ENCODE measurements at places on chromosomes 3 and 15. TPM values are rescaled to one million over a fixed set of nuclear protein-coding genes. Genes with fewer than 3 reads are reported as not detected.

GRCh38 chr15:90266485-90266884 is 1.0 kb downstream of the NGRN start:
- H3K27ac ChIP-seq = peak overlapping the region; percentile 86
- H3K4me1 ChIP-seq = no peaks in the 10 kb centered on the region
- H3K4me3 ChIP-seq = peak overlapping the region; percentile 84
- H3K36me3 ChIP-seq = peaks cover 34% of the 10 kb centered on the region
- DNase-seq = peak; percentile 25

CCNDBP1 gene
- total RNA-seq = 25.6 TPM

CHRM5 gene
- not detected for total RNA-seq

GRCh38 chr3:195240939-195241338 is 30.0 kb downstream of the XXYLT1 start:
- no peaks in the 10 kb centered on the region for H3K36me3 ChIP-seq
- no peak overlapping the region for H3K4me3 ChIP-seq
- DNase-seq = no peak
- peaks cover 8% of the 10 kb centered on the region for H3K4me1 ChIP-seq
- H3K27ac ChIP-seq = no peak overlapping the region
- no peaks in the 10 kb centered on the region for H3K27me3 ChIP-seq

DNA sequence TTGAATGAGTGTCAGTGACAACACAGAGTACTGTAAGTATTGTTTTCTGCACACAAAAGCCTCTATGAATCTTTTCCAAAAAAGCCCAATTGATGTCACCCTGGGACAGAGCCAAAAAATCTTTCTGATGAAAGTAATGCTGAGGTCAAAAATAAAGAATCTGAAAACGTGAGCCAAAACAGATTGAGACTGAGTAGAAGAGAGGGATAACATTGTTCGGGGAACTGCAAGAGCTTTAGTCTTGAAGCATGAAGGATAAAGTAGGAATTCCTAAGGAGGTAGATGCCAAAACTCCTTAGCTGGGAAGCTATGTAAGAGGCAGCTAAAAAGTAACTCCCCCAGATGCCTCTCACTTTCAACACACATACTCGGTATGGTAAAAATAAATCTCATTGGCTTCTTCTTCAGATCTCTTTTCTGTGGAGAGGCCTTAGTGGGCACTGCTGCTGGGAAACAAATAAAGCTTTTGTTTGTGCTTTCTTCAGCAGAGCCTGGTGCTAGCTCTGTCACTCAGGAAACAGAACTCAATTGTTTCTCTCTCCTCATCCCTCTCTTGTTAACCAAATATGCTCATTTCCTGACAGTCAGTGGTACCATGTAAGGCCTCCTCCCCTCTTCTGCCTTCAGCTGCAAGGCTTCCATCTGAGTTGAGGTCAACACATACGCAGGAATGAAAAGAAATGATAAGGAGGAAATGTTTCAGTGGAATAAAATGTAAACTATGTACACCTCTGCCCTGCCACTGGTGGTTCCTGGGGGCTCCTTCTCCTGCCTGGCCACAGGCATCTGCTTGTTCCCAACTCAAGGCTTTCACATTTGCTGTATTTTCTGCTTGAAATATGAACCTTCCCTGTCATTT is 58.1 kb downstream of the CD200 start:
- H3K36me3 ChIP-seq = no peaks in the 10 kb centered on the region
- peaks cover 9% of the 10 kb centered on the region for H3K4me1 ChIP-seq
- H3K27me3 ChIP-seq = no peaks in the 10 kb centered on the region
- DNase-seq = peak; percentile 64

PLIN1 gene
- not detected for total RNA-seq

CLRN1 gene
- not detected for total RNA-seq

MLF1 gene
- total RNA-seq = 21.2 TPM

DNA sequence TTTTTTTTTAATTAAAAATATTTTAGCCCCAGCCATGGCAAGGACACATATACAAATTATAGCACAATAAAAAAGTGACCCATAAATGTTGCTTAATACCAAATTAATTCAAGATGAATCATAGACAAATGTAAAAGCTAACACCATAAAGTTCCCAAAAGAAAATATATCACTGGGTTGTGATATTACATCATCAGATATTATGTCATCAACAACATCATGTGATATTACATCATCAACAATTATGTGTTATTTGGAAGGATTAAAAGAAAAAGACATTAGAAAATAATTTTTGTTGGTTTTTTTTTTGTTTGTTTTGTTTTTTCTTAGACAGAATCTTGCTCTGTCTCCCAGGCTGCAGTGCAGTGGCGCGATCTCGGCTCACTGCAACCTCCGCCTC is 34.5 kb upstream of the ABHD10 start:
- no peaks in the 10 kb centered on the region for H3K27me3 ChIP-seq
- peaks cover 87% of the 10 kb centered on the region for H3K36me3 ChIP-seq
- no peak for DNase-seq
- H3K27ac ChIP-seq = no peak overlapping the region
- no peak overlapping the region for H3K4me3 ChIP-seq

DNA sequence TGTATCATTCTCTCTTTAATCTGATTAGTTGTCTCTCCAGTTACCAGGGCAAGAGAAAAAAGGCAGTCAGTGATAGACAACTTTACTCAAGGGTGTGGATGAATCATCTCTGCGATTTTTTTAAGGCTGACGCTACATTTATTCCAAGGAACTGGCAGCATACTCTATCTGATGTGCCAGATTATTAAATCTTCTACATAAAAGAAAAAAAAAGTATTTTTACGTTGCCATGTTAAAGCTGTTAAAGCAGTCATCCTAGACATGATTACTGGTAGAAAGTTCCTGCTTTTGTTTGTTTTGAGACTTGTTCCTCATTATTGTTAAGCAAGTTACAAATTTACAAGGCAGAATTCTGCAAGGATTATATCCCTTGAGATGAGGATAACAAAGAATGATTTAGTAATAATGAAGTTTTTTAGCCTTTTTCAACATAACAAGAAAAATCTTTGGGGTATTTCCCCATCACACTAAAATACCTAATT is 121.7 kb downstream of the CBLB start:
- H3K4me3 ChIP-seq = no peak overlapping the region
- H3K4me1 ChIP-seq = no peaks in the 10 kb centered on the region
- H3K27ac ChIP-seq = no peak overlapping the region
- H3K36me3 ChIP-seq = no peaks in the 10 kb centered on the region
- no peak for DNase-seq
- no peaks in the 10 kb centered on the region for H3K27me3 ChIP-seq

DNA sequence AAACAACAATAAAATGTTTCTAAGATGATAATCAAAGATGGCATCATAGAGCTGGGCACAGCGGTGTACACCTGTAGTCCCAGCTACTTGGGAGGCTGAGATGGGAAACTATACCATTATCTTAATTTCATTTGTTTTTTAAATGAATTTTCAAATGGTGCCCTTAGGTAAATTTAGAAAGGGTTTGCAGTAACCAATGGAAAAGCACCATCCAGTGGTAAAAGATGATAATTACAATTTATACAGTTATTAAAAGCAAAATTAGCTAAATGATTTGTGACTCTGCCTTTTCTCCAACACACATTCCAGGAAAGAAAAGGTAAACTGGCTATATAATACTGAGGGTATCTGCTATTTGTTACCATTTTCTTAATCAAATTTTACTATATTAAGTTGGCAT is 14.4 kb upstream of the ANKRD28 start:
- no peaks in the 10 kb centered on the region for H3K36me3 ChIP-seq
- no peaks in the 10 kb centered on the region for H3K27me3 ChIP-seq
- H3K4me1 ChIP-seq = no peaks in the 10 kb centered on the region
- H3K4me3 ChIP-seq = no peak overlapping the region
- no peak overlapping the region for H3K27ac ChIP-seq
- peak; percentile 36 for DNase-seq

IL5RA gene
- total RNA-seq = not detected

- H3K36me3 ChIP-seq = peaks cover 36% of the 10 kb centered on the region
- H3K4me3 ChIP-seq = no peak overlapping the region
- no peak overlapping the region for H3K27ac ChIP-seq
- DNase-seq = no peak
These were observed 45.4 kb downstream of the FGF7 start for GRCh38 chr15:49468481-49468839.

AADACL2 gene
- not detected for total RNA-seq

- no peak overlapping the region for H3K27ac ChIP-seq
- no peaks in the 10 kb centered on the region for H3K4me1 ChIP-seq
- H3K27me3 ChIP-seq = peaks cover 25% of the 10 kb centered on the region
These were observed 3.7 kb downstream of the DUOX1 start for GRCh38 chr15:45133561-45133920.

GRCh38 chr3:101195951-101196713 is 124.2 kb downstream of the IMPG2 start:
- no peak overlapping the region for H3K27ac ChIP-seq
- H3K4me3 ChIP-seq = no peak overlapping the region
- peak; percentile 27 for DNase-seq

ISLR2 gene
- total RNA-seq = 0.30 TPM

DNA sequence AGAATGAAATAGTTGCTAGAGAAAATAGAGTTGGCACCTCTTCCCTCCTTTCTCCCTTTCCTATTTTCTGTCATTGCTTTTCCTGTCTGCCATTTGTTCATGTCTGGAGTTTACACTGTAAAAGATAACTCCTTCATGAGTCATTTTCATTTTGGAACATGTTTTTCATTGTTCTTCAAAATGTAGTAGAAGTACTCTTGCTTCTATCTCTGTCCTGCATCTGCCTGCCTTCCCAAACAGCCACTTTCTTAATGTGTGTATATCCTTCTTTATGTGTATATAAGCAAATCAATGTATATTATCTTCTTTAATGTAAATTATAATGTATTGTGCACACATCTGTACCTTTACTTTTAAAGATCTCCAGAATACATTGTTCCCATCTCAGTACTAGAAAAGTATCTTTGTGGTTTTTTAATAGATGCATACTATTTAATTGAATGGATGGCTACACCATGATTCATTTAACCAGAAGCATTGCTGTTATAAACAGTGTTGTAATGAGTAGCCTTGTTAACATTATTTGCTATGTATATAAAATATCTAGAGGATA is 41.1 kb downstream of the TSC22D2 start:
- H3K4me1 ChIP-seq = peaks cover 13% of the 10 kb centered on the region
- no peaks in the 10 kb centered on the region for H3K27me3 ChIP-seq
- no peak for DNase-seq
- peaks cover 49% of the 10 kb centered on the region for H3K36me3 ChIP-seq

DNA sequence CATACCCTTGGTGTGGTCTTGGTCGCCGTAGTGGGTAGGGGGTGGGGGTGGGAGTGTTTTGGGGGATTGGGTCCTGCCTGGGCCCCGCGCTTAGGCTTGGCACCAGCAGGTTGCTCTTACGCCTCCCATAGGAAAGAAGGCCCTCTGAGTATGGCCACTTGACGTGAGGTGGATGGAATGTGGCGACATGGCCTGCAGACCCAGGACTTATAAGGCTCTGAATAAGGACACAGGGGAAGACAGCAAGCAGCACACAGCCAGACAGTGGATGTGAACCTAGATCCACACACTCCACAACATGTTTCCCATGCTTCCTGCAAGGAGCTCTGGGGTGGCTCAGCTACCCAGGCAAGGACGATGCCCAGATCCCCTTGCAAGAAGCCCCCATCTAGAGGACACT is 12.4 kb downstream of the RBPMS2 start:
- H3K27ac ChIP-seq = no peak overlapping the region
- H3K27me3 ChIP-seq = no peaks in the 10 kb centered on the region
- no peaks in the 10 kb centered on the region for H3K36me3 ChIP-seq
- no peaks in the 10 kb centered on the region for H3K4me1 ChIP-seq
- no peak for DNase-seq

DNA sequence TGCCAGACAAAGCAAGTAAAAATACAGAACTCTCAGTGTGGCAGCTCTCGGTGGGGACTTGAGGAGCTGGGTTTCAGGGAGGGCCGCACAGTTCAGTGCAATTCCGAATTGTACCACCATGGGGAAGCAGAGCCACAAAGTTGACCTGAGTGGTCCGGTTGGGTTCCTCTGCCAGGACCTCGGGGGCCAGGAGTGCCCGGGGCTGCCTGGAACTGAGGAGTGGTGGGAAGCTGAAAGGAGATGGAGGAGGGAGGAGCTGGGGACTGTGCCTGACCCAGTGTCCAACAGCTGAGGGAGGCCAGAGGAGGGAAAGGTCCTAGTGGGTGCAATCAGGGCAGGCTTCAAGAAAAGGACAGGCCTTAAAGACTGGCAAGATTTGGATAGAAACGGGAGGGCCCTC is 32.2 kb upstream of the TRH start:
- no peaks in the 10 kb centered on the region for H3K36me3 ChIP-seq
- no peak overlapping the region for H3K27ac ChIP-seq
- no peak overlapping the region for H3K4me3 ChIP-seq
- DNase-seq = peak; percentile 85

- H3K27me3 ChIP-seq = no peaks in the 10 kb centered on the region
- H3K4me3 ChIP-seq = no peak overlapping the region
- no peaks in the 10 kb centered on the region for H3K36me3 ChIP-seq
- no peaks in the 10 kb centered on the region for H3K4me1 ChIP-seq
- no peak overlapping the region for H3K27ac ChIP-seq
These were observed 206.8 kb upstream of the STRIT1 start for GRCh38 chr3:155500194-155500818.

DNA sequence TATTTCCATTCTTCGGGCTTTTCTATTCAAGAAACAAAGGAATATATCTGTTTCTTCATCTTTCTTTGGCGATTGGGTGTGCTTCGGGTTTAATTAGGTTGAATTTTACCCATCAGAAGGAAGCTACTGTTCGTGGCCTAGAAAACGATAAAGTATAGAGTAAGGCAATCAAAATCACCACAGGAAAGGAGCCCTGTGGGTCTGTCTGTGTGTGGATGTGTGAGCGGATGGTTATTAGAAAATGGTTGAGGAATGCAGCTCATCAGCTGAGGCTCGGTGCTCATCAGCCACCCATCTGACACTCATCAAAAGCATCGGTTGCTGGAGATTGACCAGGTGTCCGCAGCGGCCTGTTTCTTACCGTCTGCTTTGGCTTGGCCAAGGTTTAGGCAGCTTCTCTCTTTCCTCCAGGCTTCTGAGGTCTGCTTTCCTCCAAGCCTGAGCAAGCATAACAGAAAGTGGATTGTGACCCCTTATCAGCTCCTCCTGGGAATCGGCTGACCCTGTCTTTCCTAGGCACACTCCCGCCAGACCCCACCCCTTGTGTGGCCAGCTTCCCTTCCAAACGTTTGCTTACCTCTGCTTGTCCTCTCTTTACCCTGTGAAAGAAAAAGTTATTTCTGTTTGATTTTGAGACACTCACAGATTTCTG is 17.6 kb upstream of the ISLR start:
- no peaks in the 10 kb centered on the region for H3K27me3 ChIP-seq
- H3K4me3 ChIP-seq = no peak overlapping the region
- DNase-seq = no peak
- H3K36me3 ChIP-seq = no peaks in the 10 kb centered on the region
